ENCODE measurements at places on chromosomes 2 and 18.
A peak's percentile ranks its signal among the peaks of the same experiment; 100 is the strongest.

DNA sequence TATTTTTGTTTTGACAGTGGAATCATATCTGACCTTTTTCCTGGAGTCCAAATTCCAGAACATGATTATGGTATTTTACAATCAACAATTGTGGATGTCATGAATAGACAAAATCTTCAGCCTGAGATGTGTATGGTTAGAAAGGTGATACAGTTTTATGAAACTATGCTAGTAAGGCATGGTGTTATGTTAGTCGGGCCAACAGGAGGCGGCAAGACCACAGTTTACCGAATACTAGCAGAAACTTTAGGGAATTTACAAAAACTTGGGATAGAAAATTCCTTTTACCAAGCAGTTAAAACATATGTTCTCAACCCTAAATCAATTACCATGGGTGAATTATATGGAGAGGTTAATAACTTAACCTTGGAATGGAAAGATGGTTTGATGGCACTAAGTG is 137.0 kb downstream of the DNAH6 start:
- DNase-seq: no peak

- DNase-seq: no peak
Observed at GRCh38 chr2:75494137-75494769, 66.5 kb downstream of the EVA1A start.

DNA sequence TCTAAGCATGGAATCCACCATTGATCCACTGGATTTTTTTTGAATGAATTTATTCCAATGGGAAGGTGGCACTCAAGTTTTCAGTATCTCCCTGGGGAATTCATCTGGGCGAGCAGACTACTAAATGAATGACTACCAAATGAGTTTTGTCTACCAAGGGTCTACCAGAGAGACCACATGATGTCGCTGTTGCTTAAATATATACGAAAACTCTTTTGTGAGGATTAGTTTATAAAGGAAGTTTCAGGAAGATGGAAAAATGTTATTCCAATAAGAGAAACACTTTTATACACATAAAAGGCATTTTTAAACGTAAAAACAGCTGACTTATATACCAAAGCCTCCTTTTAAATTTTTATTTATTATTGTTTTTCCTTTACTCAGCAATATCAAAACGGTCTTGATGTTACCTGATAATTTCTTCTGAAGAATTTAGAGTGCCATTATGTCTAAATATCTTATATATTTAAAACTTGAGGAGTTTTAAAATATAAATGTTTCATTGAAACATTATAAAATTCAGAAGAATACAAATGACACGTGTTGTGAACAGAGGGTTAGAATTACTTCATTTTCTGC is 139.7 kb downstream of the HRH4 start:
- DNase-seq: peak; percentile 54

- DNase-seq: no peak
Observed at GRCh38 chr2:74895001-74895400, 61.1 kb downstream of the HK2 start.

DNA sequence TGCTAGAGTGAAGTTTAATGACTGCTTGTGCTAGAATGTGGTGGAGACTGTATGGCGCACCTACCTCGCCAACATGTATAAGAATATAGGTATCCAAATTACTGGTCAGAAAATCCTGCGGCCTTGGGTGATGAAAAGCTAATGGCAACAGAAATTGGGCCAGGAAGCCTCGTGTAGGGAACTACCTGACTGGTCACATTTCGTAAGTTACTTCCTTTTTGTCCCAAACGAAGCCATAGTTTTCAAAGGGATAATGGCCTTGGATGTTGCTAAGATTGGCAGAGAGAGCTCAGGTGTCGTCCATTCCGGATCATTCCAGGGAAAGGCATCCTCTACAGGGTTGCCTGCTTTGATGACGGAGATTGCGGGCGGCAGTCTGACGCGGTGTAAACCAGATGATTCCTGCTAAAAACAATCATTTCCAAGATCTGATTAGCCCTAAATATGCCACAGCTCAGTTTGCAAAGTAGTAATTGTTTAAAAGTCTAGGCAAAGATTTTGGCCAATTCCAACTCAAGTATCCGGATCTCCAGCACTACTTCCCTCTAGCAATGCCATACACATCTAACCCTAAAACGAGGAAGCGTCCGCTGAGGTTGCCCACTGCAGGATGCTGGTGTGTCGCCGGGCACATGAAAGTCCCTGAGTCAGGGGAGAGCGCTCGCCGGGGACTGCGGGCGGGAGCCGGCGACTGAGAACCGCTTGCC is 708 bp upstream of the MALT1 start:
- DNase-seq: no peak

DNA sequence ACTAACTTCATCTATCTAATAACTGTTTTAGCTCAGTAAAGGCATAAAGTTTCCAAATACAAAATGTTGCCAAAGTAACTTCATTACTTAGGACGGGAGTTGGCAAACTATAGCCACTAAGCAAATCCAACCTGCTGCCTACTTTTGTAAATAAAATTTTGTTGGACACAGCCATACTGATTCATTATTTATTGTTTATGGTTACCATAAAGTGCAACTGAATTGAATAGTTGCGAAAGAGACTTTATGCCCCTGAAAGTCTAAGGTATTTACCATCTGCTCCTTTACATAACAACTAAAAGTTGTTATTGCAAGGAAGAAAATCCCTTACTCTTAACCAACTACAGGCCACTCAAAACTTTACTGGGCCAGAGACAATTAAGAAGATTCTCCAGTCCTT is 256.7 kb upstream of the RBBP8 start:
- DNase-seq: no peak

GRCh38 chr2:171297956-171298355 is 135.8 kb downstream of the METTL8 start:
- DNase-seq: no peak

DNA sequence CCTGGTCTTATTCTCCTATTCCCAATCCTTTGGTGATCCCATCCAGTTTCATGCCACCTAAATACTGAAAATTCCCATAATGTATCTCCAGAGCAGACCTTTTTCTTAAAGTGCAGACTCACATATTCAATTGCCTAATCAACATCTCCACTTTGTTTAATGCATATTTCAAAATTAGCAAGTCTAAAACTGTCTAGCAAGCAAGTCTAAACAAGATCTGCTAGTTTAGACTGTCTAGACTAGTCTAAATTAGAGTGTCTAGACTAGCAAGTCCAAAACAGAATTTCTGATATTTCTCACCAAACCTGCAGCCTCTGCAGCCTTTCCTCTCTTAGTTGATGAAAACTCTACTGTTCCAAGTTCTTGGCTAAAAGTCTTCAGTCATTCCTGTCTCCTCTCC is 44.6 kb downstream of the THUMPD2 start:
- no peak for DNase-seq

DNA sequence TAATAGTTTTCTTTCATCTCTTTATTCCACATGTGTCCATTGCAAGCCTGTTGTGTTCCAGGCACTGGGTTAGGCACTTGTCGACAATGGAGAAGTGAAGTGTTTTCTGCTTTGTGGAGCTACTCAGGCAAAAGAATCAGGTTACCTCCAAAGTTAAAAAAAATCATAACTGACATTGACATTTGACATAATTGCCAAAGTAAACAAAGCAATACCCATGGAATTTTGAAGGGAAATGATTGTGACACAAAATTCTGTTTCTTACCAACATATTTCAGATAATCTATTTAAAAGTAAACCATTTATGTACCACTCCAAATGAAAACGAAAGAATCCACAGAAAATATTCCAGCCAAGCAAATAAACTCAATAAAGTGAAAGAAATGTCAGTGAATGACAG is 6.4 kb upstream of the TGFA start:
- DNase-seq: no peak

GRCh38 chr2:59874971-59875755 is 678.3 kb downstream of the BCL11A start:
- no peak for DNase-seq

DNA sequence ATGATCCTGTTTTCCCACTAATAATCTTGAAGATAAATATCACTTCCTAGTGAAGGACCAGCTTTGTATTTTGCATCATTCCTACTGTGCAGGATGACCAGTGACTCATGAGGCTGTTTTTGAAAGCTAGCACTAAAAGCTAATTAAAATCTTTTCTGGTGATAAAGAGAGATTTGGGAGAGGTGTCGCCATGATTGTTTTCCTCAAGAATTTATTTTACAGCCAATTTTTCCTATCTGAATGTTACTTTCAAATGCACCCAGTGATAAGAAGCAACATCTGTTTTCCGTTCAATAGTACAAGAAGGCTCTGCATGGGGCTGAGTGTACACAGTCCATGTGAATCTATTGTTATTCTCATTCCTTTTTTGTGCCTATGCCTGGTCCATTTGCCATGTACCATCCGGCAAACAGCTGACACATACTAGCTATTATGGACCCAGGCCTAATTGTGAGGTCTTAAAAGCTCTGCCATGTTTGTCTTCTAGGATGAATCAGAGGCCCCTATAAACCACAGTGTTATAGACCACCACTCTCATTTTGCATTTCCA is 28.4 kb downstream of the MEIS1 start:
- no peak for DNase-seq

DNA sequence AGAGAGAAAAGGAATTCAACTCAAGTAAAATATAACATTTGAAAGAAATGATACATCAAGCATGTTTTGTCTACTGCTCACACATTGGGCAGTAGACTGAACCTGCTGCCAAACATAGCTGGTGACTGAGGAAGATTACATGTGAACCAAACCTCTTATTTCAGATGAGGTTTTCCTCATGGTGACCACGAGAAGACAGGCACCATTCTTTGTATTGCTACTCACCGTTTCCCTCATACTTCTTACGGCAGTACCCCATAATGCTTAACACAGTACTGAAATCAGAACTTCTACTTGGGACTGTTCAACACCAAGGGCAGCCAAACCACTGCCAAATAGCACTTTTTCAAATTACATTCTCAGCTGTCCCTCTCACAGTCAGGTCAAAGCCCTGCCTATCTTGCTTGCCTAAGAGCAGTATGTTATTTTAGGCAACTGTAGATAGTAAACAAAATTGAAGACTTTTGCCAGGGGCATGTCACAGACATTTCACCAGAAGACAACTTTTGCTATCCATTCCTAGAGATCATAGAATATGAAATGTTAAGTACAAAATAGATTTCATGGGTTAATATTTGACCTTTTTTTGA is 167.1 kb upstream of the DOK6 start:
- DNase-seq: no peak

DNA sequence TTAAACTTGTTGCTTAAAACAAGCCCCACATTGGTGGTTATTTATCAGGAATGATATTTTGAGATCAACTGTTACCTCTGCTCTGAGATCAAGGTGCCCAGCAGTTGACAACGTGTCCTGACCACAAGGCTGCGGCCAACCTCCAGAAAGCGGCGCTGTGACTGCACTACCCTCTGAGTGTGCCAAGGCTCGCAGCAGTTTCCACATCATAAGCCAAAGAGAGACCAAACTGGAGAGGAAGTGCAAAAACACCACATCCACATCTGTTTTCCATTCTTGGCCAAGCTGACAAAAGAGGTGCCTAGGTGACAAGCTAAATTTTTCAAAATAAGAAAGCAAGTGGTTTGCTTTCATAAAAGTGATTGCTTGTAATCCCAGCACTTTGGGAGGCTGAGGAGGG is 410.8 kb upstream of the POU3F3 start:
- DNase-seq: no peak

DNA sequence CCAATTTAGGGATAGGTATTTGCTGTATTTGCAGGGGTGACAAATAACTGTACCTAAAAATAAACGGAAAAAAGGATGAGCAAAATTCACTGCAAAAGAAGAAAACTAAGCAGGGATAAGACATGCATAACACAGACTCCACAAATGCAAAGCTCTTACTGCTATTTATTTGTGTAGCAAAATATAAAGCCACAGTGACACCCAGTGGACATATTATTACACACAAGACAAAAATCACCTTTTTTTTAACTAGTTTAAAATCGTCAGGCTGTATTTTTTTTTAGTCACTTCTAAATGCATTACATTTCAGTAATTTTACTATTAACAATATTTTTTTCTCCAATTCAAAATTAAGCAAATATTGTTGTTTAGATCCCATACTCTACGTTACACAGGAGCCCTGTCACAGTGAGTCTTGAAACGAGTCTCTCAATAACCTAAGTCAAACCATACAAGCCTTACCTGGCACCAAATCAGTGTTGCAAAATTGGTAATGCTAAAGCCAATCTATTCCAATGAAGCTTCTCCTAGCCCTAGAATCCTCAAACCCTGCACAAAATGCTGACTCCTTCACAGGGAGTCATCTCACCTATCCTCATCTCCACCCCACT is 23.7 kb downstream of the METTL4 start:
- DNase-seq: peak; percentile 45

DNA sequence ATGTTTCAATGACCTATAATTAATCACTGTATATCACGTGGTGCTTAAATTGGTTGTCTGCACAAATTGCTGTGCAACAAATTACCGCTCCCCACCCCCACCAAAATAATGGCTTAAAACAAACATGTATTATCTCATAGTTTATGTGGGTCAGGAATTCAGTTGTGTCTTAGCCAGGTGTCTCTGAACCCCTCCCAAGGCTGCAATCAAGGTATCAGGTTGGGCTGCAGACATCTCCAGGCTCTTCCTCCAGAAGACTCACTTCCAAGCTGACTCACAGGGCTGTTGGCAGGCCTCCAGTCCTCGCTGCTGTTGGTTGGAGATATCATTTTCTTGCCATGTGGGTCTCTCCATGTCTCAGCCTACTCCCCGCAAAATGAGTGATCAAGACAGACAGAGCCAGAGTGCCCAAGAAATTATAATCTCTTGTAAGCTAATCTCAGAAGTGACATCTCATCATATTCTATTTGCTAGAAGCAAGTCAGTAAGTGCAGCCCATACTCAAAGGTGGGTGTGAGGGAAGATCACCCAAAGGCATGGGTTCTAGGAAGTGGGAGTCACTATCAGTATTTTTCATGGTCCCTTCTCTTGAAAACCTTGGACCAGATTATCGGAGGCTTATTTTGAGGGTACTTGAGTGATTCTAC is 38.4 kb downstream of the SPC25 start:
- no peak for DNase-seq

GRCh38 chr2:237304763-237305514 is 109.0 kb downstream of the COL6A3 start:
- DNase-seq: no peak

DNA sequence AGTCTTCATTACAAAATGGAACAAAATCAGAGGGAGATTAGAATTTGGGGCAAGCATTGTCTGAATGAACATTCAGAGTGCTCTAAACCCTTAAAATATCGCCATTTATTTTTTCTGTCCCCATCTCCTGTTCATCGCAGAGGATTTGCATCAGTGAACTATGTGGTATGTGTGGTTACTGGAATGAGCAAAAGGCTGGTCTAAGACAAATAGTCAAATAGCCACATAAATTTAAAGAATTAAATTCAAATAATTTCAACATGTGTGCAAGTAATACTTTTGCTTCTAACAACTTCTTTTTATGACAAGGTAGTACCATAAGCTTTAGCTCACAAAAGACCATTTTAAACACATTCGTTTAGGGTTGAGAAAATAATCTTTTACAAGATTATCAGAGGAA is 82.6 kb upstream of the ST8SIA3 start:
- no peak for DNase-seq

DNA sequence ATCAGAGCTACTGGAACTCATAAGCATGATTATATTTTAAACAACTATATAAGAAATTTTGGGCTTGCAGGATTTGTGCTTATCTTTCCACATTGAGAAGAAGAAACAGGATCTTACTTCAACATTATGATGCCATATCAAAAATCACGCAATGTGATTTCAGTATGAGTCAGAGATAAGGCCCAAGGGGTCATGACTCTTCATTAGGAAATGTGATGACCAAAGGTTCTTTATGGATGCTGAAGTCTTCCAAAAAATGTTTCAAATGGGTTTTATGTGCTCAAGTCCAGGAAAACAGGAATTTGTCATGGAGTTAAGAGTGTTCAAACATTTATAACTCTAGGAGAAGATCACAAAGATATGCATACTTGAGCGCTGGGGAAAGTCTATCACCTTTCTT is 7.8 kb upstream of the SERPINB2 start:
- DNase-seq: no peak

Measured in retina (tissue), 1 donor.